Karpas-422 (cell line): ENCODE measurements at places on chromosomes 6 and 20.
A peak's percentile ranks its signal among the peaks of the same experiment; 100 is the strongest.

GRCh38 chr20:10603378-10603777, 70.4 kb downstream of the JAG1 start:
- no peak for DNase-seq

GRCh38 chr6:54988576-54988975, 142.0 kb downstream of the FAM83B start:
- no peak for DNase-seq

GRCh38 chr6:111799576-111800258, 73.5 kb downstream of the FYN start:
- no peak for DNase-seq

DNA sequence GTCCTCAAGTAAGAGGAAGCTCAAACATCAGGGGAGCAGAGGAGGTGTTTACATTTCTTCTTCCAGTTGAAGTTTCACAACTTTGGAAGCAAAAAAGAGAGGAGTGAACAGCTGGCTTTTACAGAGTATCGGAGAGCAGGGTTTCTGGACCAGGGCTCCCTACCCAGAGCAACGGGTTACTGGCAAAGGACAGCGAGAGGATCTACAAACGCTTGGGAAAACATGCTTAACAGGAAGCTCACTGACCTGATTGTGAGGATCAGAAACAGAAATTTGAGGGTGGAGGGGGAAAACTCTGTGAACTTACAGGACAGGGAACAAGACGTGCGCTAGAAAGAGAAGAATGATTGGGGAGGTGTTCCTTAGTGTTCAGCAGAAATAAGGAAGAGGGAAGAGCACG, 85.7 kb upstream of the TAB2 start:
- DNase-seq = no peak

DNA sequence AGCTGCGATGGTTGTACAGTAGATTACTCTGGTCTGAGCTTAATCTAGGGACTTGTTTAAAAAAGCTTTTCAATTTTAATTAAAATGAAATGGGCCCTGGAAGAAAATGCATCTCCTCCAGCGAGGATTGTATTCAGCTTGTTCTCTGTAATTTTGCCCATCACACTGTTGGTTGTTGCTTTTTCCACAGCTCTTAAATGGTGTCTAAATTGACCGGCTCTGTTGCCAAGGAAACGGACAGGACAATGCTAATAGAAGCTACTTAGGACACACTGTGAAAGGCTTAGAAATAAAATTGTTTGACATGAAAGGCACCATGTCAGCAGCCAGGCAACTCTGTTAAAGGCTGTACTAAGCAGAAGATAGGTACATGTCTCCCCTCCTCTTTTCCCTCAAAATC, 116.7 kb upstream of the NRSN1 start:
- no peak for DNase-seq

GRCh38 chr20:58650181-58650775, 805 bp upstream of the STX16 start:
- peak; percentile 66 for DNase-seq

- peak; percentile 97 for DNase-seq
Observed at GRCh38 chr6:28136585-28137504, 4.8 kb upstream of the ZKSCAN8 start.

- no peak for DNase-seq
Observed at GRCh38 chr20:24981282-24981681, 11.3 kb downstream of the APMAP start.

DNA sequence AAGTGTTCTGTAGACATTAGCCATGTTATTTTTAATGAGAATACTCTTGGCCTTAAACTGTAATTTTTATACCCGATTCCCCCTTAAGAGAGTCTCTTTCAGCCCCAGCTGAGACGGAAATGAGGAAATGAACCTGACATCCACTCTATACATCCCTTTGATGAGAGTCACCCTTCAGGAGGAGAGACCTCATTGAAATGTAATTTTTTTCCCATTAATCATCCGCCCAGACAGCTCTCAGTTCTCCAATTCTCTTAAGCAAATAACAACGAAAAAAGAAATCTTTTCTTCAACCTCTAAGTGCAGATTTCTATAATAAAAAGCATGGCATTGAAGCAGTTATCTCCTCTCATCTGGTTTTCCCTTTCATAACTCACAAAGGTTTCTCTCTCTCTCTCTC, 243.8 kb upstream of the PMEPA1 start:
- peak; percentile 80 for DNase-seq

- no peak for DNase-seq
Observed at GRCh38 chr6:88823998-88824397, 139.4 kb downstream of the RNGTT start.

GRCh38 chr6:106614592-106615257, 14.6 kb downstream of the RTN4IP1 start:
- peak; percentile 54 for DNase-seq

DNA sequence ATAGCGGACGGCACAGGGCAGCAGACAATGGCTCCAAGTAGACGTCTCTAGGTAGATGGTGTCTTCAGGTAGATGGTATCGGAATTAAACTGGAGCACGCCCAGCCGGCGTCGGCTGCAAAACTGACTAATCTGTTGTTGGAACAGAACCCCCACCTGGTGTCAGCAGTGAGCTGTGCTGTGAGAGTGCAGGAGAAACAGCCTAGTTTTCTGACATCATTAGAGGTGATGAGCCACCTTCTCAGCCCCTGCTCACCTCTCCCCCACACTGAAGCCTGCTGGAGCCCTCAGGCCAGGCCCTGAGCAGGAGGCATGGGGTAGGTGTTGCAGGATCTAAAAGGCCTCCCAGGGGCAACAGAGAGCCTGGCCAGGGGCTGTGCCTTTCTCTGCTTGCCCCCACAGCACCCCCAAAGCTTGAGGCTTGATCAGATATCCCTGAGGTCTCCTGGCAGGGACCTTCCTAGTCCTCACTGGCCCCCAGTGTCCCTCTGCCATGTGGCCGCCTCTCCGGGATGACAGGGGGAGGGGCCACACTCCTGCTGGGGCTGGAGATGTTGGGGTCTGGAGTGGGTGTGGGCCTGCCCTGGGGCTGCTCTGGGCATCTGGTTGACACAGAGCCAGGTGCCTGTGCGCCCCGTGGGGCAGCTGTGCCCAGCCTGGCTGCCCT, 6.9 kb upstream of the HELZ2 start:
- DNase-seq = peak; percentile 81

DNA sequence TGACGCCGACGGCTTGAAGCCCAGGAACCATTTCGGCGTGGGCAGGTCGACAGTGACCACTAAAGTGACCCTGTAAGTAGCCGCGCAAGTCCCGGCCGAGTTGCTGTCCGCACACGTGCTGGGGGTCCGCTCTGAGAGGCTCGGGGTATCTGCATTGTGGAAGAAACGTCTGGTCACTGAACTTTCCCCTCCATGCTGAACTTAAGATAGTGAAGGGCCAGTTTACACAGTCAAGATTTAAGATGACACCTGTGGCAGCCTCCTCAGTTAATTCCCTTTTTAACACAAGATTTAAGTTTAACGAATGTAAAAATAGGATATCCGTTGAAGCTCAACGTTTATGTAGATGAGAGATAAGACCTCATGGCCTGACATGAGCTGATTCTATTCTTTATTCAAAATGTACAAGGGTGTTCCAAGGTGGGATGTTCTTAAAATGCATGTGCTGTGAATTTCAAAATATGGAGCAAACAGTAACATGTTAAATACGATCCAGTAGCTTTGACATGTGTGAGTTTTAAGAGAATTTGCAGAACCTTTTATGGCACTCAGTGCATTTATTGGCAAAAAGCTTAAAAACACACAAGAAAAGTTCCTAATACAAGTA, 116.2 kb downstream of the RTN4IP1 start:
- peak; percentile 83 for DNase-seq

GRCh38 chr6:7418238-7418905, 28.8 kb downstream of the RIOK1 start:
- no peak for DNase-seq

DNA sequence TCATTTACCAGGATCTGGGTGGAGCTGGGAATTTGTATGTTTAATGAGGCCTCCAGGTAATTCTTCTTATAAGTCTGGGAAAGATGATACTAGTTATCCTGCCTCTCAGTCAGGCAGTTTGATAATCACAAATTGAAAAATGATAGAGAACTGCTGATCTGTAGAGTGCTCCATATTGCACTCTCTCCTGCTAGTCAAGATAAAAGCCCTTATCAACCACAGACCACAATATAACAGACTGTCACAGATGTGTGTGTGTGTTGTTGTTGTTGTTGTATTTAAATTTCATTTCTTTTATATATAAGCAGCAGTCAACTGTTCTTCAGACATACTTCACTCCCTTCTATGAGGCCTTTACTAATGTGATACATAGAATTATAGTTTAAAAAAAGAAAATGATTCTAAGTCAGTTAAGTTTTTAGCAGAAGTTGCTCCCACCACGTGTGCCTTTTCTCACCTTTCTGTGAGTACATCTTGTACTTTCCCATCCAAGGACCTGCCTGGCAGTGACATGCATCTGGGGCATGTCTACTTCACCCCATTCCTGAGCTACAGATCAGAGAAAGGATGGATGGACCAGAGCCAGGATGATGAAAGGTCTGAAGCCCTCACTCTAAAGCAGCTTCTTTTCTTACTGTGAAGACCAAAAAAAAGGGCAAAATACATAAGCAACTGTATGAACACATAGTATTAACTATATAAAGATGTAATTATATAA, 29.8 kb downstream of the TENT5A start:
- DNase-seq = no peak

DNA sequence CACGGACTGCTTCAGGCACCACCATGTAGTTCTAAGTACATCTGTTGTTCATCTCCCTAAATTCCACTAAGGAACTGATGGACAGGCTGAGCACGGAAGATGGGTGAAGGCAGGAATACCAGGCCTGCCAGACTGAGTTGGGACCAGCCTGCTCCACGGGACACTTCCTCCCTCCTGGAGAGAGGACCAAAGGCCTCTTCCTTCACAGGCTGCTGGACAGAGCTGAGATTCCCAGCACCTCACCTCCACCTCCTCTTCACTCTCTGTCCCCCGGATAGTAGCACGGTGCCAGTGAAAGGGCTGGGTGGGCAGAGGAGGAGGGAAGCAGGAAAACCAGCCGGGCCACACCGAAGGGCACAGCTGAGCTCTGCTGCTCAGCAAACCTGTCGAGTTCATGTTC, 22.9 kb upstream of the TCFL5 start:
- DNase-seq = no peak

DNA sequence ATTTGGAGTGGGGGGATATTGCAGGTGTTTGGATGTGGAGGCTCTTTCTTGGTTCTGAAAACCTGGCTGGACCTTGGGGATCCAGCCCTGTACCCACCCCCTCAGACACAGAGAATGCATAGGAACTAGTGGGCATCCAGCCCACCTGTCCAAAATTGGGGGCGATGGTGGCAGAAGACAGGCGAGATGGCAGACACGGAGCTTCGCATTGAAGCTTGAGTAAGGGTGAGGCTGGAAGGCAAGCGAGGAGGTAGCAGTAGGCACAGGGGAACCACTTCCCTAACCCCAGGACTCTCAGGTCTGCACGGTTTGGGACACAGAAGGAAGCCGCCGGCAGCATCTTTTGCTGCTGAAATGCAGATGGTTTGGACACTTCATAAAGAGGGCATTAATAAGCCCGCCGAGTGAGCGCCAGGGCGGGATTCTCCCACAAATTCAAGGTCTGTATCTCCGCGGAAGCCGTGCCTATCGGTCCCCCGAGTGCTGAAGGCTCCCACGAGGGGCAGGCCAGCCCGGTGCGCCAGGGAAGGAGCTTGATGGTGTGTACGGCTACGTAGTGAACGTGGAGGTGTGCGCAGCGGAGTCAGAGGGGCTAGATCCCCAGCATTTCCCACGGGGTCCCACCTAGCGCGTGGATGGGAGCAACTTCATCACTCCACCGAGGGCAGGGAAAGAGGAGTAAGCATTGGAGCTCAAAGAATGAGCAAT, 1.6 kb upstream of the FOXA2 start:
- DNase-seq = no peak

DNA sequence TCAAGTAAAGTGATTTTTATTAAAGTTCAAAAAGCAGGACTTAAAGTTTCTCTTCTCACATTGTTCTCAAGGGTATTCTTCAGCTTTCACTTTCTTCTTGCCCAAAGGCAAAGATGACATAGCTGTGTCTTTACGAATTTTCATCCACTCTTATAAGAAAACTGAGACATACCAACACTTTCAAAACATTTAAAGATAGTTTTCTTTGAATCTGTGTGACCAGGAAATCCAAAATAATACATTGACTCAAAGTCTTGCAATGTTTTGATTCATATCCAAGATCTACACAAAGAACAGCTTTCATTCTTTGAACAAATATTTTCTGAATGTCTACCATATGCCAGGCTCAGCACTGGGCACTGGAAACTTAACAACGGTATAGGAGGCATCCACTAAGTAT, 117.9 kb downstream of the SIM1 start:
- DNase-seq = no peak

GRCh38 chr6:67629258-67629657, 1005.8 kb upstream of the ADGRB3 start:
- no peak for DNase-seq

- DNase-seq = no peak
Observed at GRCh38 chr6:41446132-41446531, 100.0 kb upstream of the FOXP4 start.

GRCh38 chr6:35443341-35444030, 8.7 kb upstream of the FANCE start:
- DNase-seq = no peak

DNA sequence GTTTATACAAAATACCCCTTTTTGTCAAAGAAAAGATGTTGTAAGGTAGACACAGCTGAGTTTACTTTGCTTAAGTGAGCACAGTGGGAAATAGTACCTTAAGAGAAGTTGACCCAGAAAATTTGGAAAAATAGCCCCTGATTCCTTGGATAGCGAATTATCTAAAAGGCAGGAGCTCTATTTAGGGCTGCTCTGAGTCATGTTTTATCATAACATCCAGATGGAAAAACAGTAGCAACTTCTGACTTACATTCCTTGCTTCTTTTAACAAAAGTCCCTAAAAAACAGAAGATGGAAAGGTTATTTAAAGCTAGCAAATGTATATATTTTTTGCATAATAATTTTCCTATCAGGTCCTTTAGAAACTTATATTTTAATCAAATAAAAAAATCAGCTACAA, 59.0 kb downstream of the THEMIS start:
- DNase-seq = no peak

DNA sequence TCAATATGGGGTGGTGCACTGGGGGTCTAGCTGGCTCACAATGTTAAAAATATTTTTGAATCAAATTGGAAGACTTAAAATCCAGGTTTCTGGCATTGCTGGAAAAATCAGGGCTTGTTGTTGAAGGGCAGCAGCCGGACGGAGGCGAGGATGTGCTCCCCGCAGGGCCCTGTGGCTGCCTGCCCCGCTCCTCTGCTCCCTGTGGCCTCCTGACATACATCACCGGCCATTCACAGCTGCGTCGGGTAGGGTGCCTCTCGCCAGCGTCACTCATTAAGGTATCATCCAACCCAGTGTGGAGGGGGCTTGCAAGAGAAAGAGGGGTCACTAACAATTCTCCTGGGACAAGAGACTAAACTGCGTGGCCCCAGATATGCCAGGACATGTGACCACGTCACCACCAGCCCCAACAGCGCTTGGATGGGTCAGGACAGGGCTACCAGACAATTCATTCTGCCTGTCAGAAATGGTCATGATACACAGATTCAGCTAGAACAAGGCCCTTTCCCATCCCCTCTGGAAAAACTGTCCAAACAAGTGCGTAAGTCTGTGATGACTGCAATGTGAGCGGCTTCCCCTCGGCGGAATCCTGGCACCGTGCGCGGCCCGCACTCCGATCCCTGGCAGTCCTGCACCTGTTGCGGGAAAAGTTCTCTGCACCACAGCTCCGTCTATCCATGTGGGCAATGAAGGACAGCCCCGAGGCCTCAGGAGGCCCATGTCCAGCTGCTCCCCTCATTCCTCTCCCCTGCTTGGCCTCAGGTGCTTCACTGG, 12.0 kb downstream of the GATA5 start:
- DNase-seq = no peak

GRCh38 chr6:99614430-99615186, 8.0 kb downstream of the PRDM13 start:
- DNase-seq = no peak

- DNase-seq = no peak
Observed at GRCh38 chr20:54658525-54658924, 183.1 kb downstream of the DOK5 start.
